ENCODE measurements at places on chromosomes 1 and 21.

DNA sequence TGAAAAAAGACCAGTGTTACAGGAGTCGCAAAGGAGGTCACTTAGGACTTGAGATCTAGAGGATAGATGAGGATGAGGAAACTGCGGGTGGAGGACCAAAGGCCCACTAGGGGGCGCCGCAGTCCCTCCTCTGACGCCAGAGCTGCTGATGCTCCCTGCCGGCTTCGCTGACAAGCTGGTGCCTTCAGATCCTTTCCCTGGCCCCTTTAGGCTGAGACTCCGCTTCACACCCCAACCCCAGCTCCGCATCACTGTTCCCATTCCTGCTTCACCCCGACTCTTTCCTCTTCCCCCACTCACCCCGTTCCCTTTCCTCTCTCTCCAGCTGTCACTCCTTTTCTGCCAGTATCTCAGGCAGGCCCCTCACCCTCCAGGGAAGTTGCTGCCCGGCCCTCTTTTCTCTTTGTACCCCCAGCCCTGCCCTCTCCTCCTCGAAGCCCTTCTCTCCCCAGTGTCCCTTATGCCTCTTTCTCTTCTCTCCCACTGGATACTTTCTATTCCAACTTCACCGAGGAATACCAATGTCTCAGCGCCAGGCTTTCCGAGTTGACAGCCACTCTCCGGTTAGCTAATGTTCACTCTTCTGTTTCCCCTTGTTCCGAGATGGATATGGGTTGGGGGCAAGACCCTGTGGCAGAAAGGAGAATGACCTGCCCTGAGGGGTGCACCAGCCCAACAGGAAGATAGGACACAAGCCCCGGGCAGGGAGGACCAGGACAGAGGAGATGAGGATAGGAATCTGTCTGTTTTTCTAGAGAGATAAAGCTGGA lies 4.5 kb downstream of the KCNJ9 start:
- DNase-seq: no peak

- DNase-seq: no peak
Observed at GRCh38 chr1:184493987-184494388, 107.2 kb downstream of the C1orf21 start.

DNA sequence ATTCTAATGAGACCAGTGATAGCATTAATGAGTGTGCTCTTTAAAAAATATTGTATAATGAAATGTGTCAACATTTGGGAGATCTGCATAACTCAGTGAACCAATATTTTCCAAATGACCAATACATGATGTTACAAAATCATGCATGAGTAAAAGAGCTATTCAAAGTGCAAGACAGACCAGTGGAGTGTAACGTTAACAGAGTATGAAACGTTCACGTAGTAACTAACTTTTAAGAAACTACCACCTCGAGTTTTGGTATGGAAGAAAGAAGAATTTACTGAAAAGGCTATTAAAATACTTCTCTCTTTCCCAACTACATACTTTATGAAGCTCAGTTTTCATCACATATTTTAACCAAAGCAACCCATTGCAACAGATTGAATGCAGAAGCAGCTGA lies 9.6 kb upstream of the SLC6A9 start:
- no peak for DNase-seq

DNA sequence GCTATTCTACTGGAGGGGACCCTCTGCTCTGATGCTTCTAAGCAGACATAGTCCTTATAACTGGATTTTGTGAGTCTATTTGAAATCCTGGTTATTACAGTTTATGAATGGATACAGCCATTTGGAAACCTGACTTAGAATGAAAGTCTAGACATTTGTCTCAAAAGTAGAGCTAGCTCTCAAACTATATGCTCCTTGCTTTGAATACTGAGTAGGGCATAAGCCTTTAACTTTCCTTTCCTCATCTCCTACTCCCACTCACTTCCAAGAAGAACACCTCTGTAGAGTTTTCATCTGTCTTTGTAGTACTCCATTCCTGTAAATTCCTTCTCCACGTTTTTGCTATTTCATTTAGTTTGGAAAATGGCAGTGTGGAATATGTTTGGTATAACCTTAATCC lies 9.0 kb upstream of the ARID1A start:
- peak; percentile 15 for DNase-seq

DNA sequence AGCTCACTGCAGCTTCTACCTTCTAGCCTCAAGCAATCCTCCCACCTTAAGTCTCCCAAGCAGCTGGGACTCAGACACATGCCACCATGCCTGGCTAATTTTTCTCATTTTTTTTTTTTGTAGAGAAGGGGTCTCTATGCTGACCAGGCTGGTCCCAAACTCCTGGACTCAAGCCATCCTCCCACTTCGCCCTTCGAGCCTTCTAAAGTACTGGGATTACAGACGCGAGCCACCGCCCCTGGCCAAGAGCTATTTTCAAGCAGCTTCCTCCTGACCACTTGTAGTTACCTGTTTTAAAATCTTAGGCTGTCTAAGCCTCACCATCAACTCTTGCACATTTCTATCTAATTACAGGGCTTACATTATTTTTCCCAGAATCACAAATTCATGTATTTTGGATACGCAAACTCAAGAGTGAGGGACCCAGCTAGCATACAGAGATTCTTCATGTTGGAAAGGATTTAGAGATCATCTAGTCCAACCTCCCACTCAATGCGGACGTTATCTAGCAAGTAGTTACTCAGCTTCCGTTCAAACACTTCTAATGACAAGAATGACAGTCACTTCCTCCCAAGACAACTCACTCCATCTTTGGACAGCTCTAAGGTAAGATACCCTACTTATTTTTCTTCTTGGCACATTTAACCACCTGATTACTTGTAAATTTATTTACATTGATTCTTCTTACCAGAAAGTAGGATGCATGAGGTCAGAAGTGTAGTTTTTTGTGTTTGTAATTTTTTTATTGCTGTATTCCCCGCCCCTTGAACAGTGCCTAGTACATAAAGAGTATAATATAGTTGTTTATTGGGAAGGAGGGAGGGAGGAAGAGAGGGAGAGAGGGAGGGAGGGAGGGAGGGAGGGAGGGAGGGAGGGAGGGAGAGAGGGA lies 65.4 kb downstream of the LUZP1 start:
- DNase-seq: peak; percentile 80

- DNase-seq: no peak
Observed at GRCh38 chr1:240586006-240586405, 25.9 kb downstream of the GREM2 start.

- DNase-seq: no peak
Observed at GRCh38 chr1:34726861-34727260, 28.0 kb upstream of the GJB5 start.

GRCh38 chr1:93604411-93604810 lies 77.2 kb downstream of the BCAR3 start:
- DNase-seq: no peak

DNA sequence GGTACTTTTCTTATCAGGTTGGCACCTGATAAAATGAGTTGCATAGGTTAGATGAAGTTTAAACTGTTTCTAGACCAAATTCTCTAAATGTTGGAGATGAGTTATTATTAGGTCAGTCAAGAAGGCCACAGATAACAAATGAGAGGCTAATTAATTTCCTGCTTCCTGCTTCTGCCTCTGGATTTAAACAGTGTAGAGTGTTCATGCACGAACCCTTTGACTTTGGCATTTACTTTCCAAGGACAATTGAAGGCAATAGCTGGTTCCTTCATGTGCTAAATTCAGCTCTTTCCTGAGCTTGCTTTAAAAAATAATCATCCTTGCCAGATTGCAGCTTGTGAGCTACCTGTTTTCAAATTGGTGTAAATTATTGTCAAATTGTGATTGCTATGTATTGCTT lies 80.6 kb downstream of the RASAL2 start:
- no peak for DNase-seq

- peak; percentile 69 for DNase-seq
Observed at GRCh38 chr1:20493839-20494608, 8.0 kb upstream of the CAMK2N1 start.

DNA sequence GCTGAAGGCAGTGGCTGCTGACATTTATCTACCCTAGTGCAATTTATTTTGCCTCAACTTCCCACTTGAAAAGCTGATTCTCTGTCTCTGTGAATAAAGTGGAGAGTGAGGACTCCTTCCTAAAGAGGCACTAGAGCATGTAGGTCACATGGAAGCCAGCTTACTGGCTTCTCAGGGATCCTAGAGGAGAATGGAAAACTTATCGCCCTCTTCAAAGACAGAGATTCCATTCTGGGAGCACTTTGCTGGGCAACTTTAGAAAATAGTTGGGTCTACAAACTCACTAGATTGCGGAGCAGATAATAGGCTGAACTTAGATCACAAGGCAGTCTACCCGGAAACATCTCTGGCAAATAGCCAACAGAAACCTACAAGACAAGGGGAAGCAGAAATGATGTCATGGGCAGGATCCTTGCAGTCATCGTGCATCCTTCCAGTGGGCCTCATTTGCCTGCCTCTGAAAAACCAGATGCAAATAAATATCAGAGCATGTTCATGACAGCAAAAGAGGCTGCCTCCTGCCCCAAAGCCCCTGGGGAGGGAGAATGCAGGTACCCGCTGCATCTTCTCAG lies 104.8 kb upstream of the BARHL2 start:
- DNase-seq: no peak

- no peak for DNase-seq
Observed at GRCh38 chr1:2526824-2527555, 594 bp upstream of the PANK4 start.
